ENCODE measurements at places on chromosomes 6 and 20. TPM values are rescaled to one million over a fixed set of nuclear protein-coding genes. Genes with fewer than 3 reads are reported as not detected.

The RBM12 gene
- total RNA-seq: 73.8 TPM

The MOG gene
- 0.25 TPM for total RNA-seq

The SPAG4 gene
- 0.74 TPM for total RNA-seq

The FLRT3 gene
- 46.0 TPM for total RNA-seq

The HLA-DOB gene
- not detected for total RNA-seq

The FABP7 gene
- 630 TPM for total RNA-seq

The GRM1 gene
- total RNA-seq: 12.8 TPM

The FOXF2 gene
- 1.2 TPM for total RNA-seq

The ACSS1 gene
- 3.9 TPM for total RNA-seq

The RFX6 gene
- not detected for total RNA-seq

The VIP gene
- 3.0 TPM for total RNA-seq

The NKX2-4 gene
- not detected for total RNA-seq

The BACH2 gene
- 63.4 TPM for total RNA-seq

The L3MBTL3 gene
- total RNA-seq: 34.9 TPM

The ZNF292 gene
- total RNA-seq: 109 TPM

The APOM gene
- total RNA-seq: 0.98 TPM

The GABRR1 gene
- total RNA-seq: not detected

The LY86 gene
- 2.0 TPM for total RNA-seq

The NOX3 gene
- not detected for total RNA-seq

The MEI4 gene
- 0.25 TPM for total RNA-seq
